Caki2 (cell line): ENCODE measurements at places on chromosomes 2 and 18. TPM values are rescaled to one million over a fixed set of nuclear protein-coding genes. Genes with fewer than 3 reads are reported as not detected.

- DNase-seq = no peak
These were observed 12.6 kb upstream of the SLC9A4 start for GRCh38 chr2:102460467-102460866.

- DNase-seq = peak; percentile 41
These were observed 153.6 kb downstream of the MTCL1 start for GRCh38 chr18:8858888-8859511.

GRCh38 chr2:203870941-203871340 lies 3.4 kb downstream of the CTLA4 start:
- DNase-seq = no peak

SNORC gene
- 2.0 and 14.6 TPM in 2 replicates for total RNA-seq

SCTR gene
- not detected in 2 replicates for total RNA-seq

RUFY4 gene
- not detected in 2 replicates for total RNA-seq

PTCD3 gene
- 55.5 and 59.2 TPM in 2 replicates for total RNA-seq
